Motor neuron (in vitro differentiated cells): ENCODE measurements at places on chromosomes 1 and 21. TPM values are rescaled to one million over a fixed set of nuclear protein-coding genes. Genes with fewer than 3 reads are reported as not detected.

DNA sequence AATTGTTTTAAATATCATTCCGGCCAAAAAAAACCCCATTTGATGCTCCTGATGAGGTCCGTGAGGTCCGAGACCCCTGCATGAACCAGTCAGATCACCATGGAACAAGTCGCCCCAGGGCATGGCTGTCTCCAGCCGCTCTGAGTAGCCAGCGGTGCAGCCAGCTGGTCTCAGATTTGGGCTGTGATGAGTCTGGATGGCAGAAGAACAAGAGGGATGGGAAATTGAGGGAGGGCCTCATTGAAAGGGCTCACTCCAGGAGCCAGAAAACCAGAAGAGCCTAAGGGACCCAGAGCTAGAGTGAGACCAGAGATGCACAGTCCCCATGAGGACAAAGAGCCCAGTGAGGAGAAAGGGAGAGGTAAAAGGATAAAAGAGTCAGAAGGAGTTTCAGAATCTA is 174.0 kb downstream of the TOMM20 start:
- ATAC-seq, result no peak

- ATAC-seq, result peak; percentile 43
Observed at GRCh38 chr21:26379561-26379960, 193.5 kb downstream of the CYYR1 start.

- ATAC-seq, result peak; percentile 65
Observed at GRCh38 chr1:57599236-57599994, 175.6 kb upstream of the DAB1 start.

GRCh38 chr1:41498391-41498790 is 13.9 kb upstream of the EDN2 start:
- ATAC-seq, result peak; percentile 20

- ATAC-seq, result no peak
Observed at GRCh38 chr1:4324525-4324924, 329.9 kb upstream of the AJAP1 start.

- no peak for ATAC-seq
Observed at GRCh38 chr1:94746635-94747525, 73.3 kb upstream of the SLC44A3 start.

GRCh38 chr1:202248861-202249260 is 55.3 kb downstream of the LGR6 start:
- ATAC-seq, result no peak

- ATAC-seq, result peak; percentile 91
Observed at GRCh38 chr1:63316984-63317816, 5.2 kb upstream of the FOXD3 start.

- ATAC-seq, result no peak
Observed at GRCh38 chr1:6145864-6146410, 34.2 kb downstream of the CHD5 start.

DNA sequence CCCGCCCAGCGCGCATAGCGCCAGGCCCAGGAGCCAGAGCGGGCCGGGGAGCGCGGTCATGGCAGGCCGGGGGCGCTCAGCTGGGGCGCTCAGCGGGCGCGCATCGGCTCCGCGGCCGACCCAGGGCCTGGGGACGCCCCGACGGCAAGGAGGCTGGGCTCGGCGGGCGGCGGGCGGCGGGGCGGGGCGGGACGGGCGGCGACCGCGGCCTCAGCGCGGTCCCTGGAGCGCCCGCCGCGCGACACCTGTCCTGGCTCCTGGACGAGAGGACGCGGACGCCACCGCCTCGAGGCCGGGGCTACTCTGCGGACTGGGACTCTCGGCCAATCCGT is 273 bp downstream of the BMP8B start:
- ATAC-seq, result peak; percentile 39

GRCh38 chr21:42414928-42415769 is 11.4 kb downstream of the UBASH3A start:
- peak; percentile 76 for ATAC-seq

DNA sequence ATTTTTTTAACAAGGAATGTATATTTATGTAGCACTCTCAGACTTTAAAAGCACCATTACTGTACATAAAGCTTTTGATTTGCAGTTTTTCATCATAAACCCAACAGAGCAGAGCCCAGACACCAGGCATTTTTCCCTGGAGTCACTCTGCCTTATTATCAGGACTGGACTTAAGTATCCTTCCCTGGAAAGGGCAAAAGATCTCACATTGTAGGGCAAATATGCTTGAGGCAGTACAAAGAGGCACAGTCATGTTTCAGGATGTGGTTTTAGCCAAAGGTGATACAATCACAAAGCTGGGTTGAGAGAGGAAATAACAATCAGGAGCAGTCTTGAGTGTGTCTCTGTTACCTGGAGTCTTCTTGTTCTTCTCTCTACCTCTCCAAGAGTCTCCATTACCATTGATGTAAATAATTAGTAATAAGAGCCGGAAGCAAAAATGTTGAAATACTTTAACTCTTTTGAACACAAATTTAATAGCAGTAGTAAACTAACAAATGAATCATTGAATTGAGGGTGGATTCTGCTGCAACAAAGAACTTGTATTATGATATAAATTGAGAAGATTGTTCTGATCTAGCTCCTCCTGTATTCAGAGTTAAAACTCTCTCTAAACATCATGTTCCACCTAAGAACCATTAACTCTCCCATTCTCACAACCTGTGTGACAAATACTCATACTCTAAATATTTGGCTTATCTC is 160.5 kb downstream of the LTN1 start:
- no peak for ATAC-seq

DNA sequence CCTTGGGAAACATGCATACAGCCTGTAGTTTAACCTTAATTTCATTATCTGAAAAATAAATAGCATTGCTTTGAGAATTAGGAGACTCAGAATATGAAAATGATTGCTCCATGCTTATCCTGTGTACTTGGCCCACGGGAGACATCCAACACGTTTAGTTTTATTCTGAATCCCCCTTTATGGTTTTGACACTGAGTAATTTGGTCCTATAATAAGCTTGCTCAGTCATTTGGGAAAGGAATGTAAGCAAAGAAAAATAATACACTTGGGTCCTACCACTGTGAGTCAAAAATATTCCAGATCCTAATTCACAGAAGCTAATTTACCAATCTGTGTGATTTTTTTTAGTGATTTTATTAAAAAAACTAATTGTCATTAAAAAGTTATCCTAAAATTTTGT is 557.3 kb downstream of the USP25 start:
- no peak for ATAC-seq

- no peak for ATAC-seq
Observed at GRCh38 chr1:2481885-2482284, 5.8 kb downstream of the PLCH2 start.

- ATAC-seq, result no peak
Observed at GRCh38 chr1:163794551-163794950, 472.8 kb downstream of the NUF2 start.

DNA sequence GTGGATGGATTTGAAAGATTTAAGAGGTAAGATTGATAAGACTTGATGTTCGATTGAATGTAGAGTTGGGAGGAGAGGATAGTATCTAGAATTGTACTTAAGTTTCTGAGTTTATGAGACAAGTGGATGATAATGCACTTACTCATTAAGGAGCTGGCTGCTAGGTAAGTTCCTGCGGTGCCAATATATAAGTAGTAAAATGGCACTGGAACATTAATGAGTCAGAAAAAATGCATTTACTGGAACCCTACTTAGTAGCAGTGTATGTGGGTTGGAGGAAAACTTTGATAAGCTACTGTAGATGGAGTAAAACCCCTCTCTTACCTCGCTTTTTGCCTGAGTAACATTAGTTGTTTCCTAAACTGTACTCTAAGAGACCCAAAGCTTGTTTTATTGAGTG is 68.2 kb downstream of the ZFYVE9 start:
- ATAC-seq, result no peak

DNA sequence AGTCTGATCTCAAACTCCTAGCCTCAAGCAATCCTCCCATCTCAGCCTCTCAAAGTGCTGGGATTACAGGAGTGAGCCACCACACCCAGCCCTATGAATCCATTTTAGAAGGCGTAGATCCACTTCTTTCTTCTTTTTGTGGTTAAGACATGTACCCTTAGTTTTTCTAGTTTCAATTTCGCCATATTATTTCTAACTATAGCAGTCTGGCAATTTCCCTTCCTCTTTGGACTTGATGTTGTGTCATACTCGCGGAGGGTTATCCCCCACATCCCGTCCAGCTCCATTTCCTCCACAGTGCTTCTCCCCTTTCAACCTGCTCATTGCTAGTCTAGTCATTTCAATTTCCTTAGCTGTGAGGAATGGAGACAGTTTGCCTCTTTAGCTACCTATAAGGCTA is 5.2 kb upstream of the LRRC8D start:
- no peak for ATAC-seq

GRCh38 chr1:212233321-212233720 is 51.9 kb upstream of the PPP2R5A start:
- ATAC-seq, result no peak

GRCh38 chr1:14756589-14757285 is 158.3 kb downstream of the KAZN start:
- no peak for ATAC-seq

DNA sequence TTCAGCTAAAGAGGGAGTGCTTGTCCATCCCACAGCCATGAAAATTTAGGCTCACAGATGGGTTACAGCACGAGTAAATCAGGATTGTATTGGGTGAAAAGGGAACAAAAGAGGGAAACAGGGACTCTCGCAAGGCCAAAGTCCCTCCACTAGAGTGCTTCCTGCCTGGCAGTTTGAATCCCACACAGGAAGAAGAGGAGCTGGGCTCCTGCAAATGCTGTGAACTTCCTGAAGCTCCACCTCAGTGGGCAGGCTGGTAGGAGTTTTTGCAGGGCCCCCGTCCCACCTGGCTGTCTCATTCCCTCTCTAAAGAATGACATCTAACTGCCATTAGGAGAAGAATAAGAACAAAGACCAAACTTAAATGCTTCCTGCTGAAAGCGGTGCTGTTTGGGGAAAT is 712.0 kb upstream of the PRMT6 start:
- no peak for ATAC-seq

DNA sequence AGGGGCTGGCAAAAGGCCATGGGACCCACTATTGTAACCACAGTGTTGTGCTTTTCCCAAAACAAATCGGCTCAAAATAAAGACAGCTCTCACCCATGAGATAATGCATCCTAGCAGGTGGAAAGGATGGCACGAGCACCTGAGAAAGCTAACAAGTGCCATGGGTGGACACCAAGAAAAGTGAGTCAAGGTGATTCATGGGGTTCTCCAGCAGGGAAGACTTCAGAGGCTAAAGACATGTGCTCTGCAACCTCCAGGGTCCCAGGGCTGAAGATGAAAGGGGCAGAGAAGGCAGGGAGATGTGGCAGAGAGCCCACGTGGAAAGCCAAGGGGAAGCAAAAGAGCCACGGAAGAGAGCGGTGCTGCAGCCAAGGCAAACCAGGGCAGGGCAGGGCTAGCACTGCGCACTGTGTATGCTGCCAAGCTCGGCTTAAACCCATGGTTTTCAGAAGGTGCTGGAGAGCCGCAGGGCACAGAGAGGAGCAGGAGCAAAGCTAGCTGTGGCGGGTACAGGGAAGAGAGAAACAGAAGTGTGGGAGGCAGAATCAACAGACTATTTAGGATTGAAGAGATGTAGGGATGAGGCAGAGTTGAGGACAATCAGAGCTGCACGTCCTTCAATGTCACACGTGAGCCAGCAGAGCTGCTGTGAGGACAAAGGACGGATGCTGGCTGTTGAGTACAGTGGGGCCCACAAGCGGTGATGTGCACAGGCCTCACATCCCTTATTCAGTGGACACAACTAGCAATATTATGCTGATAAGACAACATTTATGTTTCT is 41.8 kb upstream of the C1orf198 start:
- ATAC-seq, result peak; percentile 87

Gene RIPK4
- not detected in 2 replicates for total RNA-seq

Gene PFKFB2
- total RNA-seq, result 7.1 and 7.8 TPM in 2 replicates

Gene RAB42
- 1.3 and 1.7 TPM in 2 replicates for total RNA-seq

Gene FTCD
- total RNA-seq, result 0.79 and 0.87 TPM in 2 replicates

Gene C1orf87
- total RNA-seq, result 0.21 TPM in 1 of 2 replicates, not detected in the other

Gene VAV3
- 27.7 and 29.9 TPM in 2 replicates for total RNA-seq

Gene FCRL5
- total RNA-seq, result 0.05 and 0.56 TPM in 2 replicates

Gene ST6GALNAC5
- 50.9 and 52.4 TPM in 2 replicates for total RNA-seq

Gene PAPPA2
- 8.7 and 9.5 TPM in 2 replicates for total RNA-seq

Gene RPE65
- total RNA-seq, result not detected in 2 replicates

Gene KIF21B
- total RNA-seq, result 68.0 and 68.9 TPM in 2 replicates

Gene PROX1
- total RNA-seq, result 0.27 and 0.66 TPM in 2 replicates

Gene LEFTY1
- 1.6 TPM in 1 of 2 replicates, not detected in the other for total RNA-seq
